ENCODE measurements at places on chromosomes 6 and 20.

- no peak for DNase-seq
Observed at GRCh38 chr20:8043687-8044282, 24.2 kb upstream of the TMX4 start.

- no peak for DNase-seq
Observed at GRCh38 chr6:28825732-28826293, 98.0 kb downstream of the TRIM27 start.

GRCh38 chr6:125742464-125743120 lies 6.8 kb upstream of the HEY2 start:
- no peak for DNase-seq

DNA sequence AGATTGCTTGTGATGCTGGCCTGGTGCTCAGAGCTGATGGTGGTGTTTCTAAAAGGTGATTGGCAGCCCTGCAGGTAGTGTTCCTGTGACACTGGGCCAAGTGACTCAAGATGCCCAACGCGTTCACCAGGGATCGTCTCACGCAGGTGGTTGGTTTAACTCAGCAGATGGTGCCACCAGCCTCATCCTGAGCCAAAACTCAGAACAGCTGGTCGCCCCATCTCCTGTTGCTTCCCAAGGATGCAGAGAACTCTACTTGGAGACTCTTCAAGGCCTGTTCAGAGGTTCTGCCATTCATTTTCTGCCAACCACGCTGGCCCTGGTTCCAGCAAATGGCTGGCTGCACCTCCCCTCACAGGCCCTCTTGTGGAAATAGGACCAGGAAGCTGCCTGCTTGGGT lies 394.4 kb downstream of the CDH26 start:
- no peak for DNase-seq

GRCh38 chr6:31558631-31559500 lies 11.5 kb downstream of the NFKBIL1 start:
- no peak for DNase-seq

DNA sequence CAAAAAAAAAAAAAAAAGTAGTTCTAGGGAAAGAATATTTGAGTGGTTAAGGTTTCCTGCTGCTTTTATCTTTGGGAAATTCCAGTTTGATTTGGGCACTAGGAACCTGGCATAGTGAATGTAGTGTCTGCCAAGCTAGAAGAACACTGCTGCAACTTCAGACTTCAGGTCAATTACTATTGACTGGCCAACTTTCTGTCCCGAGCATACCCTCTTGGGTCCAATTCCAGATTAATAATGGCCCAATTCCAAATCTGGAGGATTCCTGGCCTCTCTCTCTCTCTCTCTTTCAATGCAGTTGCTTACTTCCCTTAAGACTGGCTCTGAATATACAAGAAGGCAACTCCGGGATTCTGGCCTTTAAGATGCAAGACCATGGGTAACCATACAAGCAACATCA lies 74.9 kb downstream of the ANKEF1 start:
- peak; percentile 63 for DNase-seq

GRCh38 chr6:101083533-101084175 lies 202.5 kb upstream of the ASCC3 start:
- no peak for DNase-seq

DNA sequence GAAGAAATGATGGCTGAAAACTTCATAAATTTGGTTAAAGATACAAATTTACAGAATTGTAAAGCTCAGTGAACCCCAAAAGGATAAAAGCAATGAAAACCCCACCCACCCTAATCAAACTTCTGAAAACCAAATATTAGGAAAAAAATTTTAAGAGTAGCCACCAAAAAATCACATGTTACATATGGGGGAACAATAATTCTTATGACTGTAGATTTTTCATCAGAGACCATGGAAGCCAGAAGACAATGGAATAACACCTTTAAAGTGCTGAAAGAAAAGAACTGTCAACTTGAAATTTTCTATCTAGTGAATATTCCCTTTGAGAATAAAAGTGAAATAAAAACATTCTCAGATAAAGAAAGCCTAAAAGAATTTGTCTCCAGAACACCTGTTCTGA lies 24.4 kb downstream of the PROCR start:
- no peak for DNase-seq

DNA sequence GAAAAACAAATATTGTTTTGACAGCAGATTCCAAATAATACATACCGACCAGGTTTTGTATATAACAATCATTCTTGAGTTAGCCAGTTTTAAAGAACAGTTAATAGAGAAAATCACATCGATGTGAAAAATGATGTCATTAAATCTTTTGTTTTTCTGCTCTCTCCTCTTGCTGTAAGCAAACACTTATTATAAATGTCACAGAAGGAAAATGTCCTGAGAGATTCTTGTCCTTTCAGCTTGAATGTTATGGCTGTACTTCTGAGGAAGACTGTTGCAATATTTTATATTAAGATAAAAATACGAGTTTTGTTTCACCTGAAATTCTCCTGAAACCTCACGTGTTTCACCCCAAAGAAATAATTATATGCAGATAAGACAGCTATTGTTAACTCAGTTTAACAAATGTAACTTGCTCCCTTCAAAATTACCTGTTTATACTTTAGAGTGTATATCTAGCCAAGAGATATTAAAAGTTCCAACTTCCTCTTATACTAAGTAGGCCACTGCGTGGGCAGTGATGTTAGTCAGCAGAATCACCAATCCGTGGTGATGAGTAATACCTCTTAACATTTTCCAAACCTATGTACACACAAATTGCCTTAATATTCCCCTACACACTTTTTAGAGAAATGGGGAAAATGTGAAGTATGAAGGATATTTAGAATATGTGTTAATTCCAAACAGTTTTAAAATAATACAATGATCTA lies 1111.4 kb upstream of the CITED2 start:
- DNase-seq = no peak

DNA sequence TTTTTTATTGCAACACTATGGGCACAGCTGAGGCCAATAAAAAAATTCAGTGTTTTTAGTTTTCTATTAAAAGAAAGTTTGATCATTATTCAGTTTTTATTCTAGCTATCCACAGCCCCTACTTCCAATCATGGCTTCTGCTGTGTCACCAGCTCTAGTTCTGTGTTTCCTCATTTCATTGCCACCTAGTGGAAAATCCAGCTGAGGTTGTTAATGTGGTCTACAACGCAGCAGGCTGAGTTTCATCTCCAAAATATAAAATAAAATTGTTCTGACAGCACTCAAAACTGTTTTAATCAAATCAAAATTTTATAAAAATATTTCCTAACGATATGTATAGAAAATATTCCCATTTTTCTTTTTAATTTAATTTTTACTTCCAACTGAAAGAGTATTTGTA lies 13.6 kb downstream of the COL9A1 start:
- DNase-seq = no peak

- peak; percentile 48 for DNase-seq
Observed at GRCh38 chr20:50982363-50982762, 23.7 kb downstream of the MOCS3 start.

DNA sequence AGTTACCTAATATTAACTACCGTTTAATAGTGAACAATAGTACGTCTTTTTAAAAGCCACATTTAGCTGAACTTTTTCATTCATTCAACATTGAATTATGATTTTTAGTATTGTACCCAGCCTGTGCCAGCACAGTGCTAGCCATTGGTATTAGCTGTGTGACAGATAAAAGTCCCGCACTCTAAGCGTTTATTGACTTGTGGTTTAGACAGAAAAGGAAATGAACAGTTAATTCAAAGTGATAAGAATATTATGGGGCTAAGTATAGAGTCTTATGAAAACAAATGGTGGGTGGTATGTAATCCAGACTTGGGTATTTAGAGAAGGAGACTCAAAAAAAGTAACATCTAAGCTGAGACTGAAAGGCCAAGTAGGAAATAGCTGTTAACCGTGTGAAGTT lies 202.3 kb downstream of the RPS12 start:
- DNase-seq = no peak

- no peak for DNase-seq
Observed at GRCh38 chr6:24949020-24949569, 13.3 kb upstream of the RIPOR2 start.

GRCh38 chr6:155493694-155494143 lies 38.1 kb upstream of the NOX3 start:
- no peak for DNase-seq

GRCh38 chr20:20235681-20236080 lies 132.2 kb upstream of the INSM1 start:
- no peak for DNase-seq

- DNase-seq = no peak
Observed at GRCh38 chr6:66508433-66508832, 801.4 kb upstream of the EYS start.

GRCh38 chr20:59437601-59438031 lies 137.2 kb downstream of the EDN3 start:
- no peak for DNase-seq

GRCh38 chr6:123641497-123641896 lies 4.7 kb upstream of the TRDN start:
- DNase-seq = no peak

- peak; percentile 37 for DNase-seq
Observed at GRCh38 chr20:945841-946240, 29.7 kb upstream of the ANGPT4 start.

DNA sequence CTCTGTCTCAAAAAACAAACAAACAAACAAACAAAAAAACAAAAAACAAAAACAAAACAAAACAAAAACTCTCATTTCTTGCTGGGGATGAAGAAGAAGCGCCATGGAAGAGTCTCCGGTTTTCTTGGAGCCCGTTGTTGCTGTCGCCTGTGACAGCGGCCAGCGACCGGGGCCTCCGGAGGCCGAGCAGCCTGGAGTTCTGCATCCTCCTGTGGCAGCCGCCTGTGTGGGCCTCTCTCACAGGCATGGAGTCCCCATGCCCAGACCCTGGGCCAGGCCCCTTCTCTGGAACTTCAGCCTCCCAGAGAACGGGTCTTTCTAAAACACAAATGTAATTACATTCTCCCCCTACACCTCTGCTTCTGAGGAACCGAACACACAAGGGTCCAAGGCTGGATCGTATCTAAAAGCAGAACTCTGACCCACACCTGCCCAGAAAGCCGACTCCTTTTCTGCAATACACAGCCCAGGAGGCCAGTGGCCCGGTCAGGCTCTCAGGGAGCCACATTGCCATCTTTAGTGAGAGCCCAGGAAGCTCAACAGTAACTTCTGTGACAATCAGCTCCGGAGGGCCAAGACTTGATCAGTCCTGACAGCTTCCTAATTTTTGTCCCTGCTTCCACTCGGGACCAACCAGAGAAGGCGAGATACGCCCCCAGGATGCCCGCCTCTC lies 18.5 kb downstream of the DACT2 start:
- DNase-seq = no peak

GRCh38 chr6:5506597-5506996 lies 245.3 kb downstream of the FARS2 start:
- no peak for DNase-seq

DNA sequence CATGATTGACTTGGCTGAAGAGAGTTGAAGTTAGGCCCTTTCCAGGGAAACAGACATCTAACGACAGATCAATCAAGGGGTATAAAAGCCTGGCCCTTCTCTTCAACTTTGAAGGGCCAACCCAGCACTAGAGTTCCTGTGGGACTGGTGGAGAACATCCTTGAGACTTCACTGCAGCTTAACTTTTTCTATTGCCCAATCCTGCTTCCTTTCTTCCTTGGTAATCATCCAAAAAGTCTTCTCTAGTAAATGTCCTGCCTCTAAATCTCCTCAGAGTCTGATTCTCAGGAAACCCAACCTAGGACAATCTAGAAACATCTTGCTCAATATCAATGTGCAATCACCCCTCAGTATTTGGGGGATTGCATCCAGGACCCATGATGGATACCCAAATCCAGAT lies 1.9 kb downstream of the MKKS start:
- no peak for DNase-seq

- DNase-seq = no peak
Observed at GRCh38 chr6:31114541-31114878, at the start of gene PSORS1C1. Gene PSORS1C1, plus strand, starts transcription at chr6:31114800. Its CDS starts 14,833 bp downstream, at chr6:31129633.

DNA sequence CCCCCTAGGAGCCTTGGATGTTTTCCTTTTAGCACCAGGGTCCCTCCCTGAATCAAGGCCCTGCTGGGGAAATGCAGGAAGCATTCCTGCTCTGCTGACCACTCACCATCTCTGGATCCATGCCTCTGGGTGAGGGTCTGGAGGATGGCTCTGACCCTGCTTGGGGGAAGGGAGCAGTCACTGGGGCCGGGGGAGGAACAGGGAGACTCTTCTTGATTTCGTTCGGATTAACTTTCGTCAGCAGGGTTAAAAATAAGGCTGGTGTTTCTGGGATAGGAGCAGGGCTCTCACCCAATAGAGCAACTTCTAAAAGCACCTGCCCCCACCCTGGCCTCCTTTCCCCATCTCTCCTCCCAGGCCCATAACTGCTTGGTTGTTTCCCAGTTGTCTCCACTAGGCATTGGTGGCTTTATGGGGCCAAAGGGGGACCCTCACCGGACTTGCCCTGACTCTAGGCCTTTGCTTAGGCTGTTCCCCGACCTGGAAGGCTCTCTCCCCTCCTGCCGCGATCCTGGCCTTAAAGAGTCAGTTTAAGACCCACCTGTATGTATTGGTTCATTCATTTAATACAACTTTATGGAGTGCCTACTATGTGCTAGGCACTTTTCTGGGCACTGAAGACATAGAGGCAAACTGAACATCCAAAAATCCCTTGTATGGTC lies 63.0 kb downstream of the JPH2 start:
- DNase-seq = no peak

GRCh38 chr6:128690063-128690462 lies 169.7 kb upstream of the PTPRK start:
- DNase-seq = no peak

DNA sequence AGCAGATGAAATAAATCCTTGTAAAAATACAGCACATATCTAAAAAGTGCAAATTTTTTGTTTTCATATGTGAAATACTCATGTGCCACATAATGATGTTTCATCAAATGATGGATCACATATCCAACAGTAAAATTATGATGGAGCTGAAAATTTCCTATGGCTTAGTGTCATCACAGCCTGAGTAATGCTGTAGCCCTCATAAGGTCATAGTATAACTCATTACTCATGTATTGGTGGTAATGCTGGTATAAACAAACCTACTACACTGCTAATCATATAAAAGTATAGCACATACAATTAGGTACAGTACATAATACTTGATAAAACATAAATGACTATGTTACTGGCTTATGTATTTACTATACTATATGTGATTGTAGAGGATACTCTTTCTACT lies 12.9 kb downstream of the TSPYL1 start:
- DNase-seq = no peak

DNA sequence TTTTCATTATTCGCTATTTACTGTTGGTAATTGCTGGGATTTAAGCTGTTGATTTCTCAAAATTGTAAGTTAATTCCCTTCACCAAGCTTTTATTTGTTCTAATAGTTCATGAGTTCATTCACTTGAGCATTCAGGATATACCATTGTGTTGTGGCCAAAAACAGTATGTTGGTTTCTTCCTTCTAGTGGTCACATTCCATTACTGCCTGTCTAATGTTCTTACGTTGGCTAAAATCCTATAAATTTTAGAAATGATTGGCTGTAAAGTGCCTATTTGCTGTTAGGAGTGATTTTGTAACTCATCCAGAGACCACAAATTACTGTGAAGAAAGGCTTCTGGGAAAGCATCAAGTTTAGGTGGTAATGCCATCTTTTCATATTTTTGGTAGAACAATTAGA lies 76.3 kb downstream of the FARS2 start:
- DNase-seq = no peak

GRCh38 chr20:44802702-44803101 lies 7.6 kb downstream of the RIMS4 start:
- DNase-seq = no peak

Measured in left lobe of liver (tissue), 2 donors.